ENCODE measurements at places on chromosomes 3 and 15.

- DNase-seq: no peak
These were observed 236.5 kb downstream of the SQOR start for GRCh38 chr15:45871121-45871855.

DNA sequence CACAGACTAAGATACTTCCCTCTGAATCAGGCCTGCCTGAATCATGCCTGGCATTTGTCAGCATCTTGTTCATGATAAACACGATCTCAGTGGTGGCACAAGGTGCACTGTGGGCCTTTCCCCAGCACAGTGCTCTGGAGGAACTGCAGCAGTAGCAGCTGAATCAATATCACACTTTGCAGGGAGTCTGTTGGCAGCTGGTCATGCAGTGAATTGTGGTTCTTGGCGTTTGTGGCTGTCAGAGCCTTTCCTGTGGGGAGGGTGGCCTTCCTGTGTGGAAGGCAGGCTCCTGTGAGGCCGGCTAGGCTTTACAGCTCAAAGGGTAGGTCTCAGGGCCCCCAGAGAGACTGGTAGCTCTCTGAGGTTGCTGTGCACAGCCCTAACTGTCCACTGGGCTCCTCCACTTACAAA lies 54.4 kb upstream of the TLE3 start:
- no peak for DNase-seq

- DNase-seq: no peak
These were observed 34.0 kb downstream of the BHLHE40 start for GRCh38 chr3:5013021-5013906.

DNA sequence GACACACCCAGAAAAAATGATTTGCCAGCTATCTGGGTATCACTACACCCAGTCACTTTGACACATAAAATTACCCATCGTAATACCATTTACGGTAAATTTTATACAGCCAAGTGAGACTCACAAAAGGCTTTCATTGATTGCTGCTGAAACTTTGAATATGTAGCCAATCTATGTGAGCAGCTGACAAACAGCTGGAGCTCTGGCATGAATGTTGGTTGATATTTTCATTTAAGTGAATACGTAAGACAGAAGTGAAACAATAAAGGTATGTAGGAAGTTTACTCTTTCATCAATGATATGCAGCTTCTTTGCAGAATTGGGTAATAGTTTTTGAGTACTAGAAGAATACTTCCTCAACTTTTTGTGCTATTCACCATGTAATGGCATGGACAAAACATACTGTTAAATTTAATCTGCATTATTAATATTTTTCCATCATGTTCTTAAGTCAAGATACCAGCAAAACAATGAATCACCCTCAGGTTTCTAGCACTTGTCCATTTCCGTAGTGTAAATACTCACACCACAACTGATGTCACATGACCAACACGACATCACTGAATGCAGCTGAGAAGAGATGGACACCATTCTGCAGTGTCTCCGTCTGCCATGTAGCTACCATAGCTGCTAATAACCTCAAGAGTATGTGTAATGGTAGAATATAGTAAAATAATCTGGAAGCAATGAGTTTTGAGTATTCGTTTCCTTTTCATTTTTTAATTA lies 205.9 kb upstream of the HES1 start:
- no peak for DNase-seq

GRCh38 chr3:195297446-195297845 lies 26.5 kb upstream of the XXYLT1 start:
- DNase-seq: no peak
